SJCRH30 (cell line): ENCODE measurements at places on chromosomes 1 and 21.
A peak's percentile ranks its signal among the peaks of the same experiment; 100 is the strongest.

- DNase-seq: peak; percentile 54
Measured at GRCh38 chr1:228166170-228166936, 749 bp downstream of the IBA57 start.

DNA sequence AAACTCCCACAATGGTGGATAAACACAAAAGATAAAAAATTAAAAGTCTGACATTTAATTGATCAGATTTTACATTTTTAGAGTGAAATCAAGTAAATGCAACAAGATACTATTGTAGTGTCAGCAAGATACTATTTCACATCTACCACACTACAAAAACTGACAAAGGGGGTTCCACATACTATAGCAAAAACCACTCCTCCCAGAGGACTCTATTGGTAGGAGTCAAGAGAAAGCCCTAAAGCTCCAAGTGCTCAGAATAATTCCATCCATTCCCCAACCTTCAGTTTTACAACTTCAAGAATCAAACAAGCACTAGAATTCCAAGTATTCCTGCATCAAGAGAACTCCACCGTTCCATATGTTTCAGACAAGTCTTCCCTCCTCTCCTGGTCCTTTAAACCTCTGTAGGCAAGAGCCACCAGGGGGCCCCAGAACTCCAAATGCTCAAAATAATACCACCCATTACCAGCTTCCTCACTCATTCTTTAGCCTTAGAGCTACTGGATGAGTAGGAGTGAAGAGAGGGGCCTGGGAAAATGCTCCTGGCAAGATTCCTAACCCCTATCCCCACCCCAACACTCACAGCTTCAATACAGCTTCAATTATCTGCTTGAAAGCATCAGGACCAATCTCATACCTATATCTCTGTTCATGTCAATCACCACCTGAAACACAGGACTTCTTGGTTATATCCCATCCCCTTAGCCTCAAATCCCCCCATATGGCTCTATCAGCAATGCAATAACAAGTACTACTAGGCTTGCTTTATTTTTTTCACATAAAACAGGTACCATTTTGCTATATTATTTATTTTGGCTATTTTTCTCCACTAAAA lies 9.9 kb downstream of the TOR1AIP2 start:
- DNase-seq: peak; percentile 40

DNA sequence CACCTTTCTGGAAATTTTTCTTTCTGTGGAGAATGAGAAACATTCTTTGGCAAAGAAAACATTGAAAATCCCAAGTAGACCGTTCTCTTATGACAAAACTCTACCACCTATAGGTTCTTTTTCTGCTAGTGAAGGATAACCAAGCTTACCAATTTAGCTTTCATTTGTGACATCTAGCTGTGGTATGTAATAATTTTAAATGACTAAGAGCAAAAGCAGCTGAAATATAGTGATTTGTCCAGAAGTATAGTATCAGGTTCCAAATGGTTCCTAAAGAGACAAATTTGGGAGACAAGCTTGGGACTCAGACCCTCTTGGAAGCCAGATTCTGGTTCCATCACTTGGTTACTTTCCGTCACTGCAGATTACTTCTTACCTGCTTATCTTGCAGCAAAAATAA lies 24.4 kb downstream of the FUBP1 start:
- no peak for DNase-seq

GRCh38 chr21:30437010-30437565 lies 3.0 kb upstream of the KRTAP15-1 start:
- DNase-seq: no peak
